Dermis microvascular lymphatic vessel endothelial cell (primary cell): ENCODE measurements at places on chromosomes 11 and 22. TPM values are rescaled to one million over a fixed set of nuclear protein-coding genes. Genes with fewer than 3 reads are reported as not detected.

DNA sequence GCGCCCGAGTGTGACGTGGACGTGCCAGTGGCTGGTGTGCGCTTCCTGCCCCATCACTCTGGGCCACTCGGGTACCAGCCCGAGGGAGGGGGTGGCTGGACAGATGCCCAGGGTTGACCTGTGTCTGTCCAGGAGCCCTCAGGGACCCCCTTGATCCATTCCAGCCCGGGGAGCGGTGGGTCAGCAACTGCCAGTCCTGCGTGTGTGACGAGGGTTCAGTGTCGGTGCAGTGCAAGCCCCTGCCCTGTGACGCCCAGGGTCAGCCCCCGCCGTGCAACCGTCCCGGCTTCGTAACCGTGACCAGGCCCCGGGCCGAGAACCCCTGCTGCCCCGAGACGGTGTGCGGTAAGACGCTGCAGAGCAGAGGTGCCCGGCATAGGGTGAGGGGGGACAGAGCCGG is 34.5 kb downstream of the MUC5B start:
- no peak for DNase-seq

DNA sequence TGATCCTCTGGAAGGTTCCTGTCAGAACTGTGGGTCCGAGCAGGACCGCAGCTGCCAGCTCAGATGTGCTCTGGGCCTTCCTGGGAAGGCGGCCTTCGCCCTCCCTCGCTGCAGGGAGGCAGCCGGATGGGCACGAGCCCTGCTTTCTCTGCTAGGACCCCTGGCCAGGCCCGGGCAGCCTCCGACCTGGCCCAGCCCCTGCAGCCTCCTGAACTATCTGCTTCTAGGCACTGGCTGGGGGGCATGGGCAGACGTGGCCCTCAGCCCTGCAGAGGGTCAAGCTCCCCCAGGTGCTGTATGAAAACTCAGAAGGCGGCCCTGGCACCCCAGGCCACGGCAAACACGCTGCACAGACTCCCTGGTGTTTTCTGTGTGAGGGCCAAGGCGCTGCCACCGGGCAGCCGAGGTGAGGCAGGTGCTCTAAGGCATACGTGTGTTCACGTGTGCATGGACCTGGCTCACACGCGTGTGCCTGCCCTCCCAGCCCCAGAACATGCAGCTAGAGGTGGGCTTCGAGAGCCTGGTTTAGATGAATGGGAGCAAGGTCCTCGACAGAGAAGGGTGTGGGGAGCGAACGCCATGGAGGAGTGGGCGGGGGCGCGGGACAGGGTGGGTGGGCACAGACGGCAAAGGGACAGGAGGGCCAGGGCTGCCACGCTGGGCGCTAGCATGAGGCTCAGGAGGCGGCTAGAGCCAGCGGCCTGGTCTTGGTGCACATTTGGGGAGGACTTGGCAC is 4.3 kb downstream of the LRFN4 start:
- no peak for DNase-seq

The BLID gene
- 0.13 and 0.39 TPM in 2 replicates for total RNA-seq

DNA sequence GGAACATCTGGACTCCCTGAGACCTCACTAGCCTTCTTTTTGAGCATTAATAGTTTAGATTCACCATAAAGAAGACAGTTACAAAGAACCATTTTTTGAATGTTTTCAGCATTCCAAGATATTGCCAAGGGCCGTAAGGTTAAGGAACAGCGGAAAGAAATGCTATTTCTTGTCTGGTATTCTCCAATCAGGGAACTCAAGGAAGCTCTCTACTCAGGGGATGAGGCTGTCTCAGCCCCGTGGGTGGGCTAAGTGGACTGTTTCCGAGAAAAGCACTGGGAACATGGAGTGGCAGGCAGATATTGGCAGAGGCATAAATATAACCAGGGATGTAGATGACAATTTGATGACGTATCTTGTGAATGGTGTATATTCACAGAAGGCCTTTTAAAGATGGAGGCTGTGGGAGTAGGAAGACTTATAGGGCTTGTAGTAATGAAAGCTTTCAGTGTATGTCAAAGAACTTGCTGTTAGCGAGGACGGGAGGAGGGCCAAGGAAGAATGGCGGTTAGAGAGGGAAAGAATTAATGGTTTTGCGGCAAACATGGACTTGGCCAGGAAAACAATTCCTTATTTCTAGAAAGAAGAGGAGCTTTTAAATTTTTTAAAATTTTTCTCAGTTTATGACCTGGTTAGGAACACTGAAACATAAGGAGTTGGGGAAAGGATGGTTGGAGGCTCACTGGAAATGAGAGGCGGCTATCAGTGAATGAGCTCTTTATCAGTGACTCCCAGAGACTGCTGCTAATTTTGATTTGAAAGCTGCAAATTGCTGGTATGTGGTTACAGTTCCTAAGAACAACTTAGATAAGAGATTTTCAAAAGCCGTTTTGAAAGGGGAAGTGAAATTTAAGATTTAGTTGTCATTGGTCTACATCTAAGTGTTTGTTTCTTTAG is 64.6 kb downstream of the ST3GAL4 start:
- no peak for DNase-seq

The NCF4 gene
- total RNA-seq: 0.13 TPM in 1 of 2 replicates, not detected in the other

GRCh38 chr11:133967599-133968238 is 11.0 kb upstream of the IGSF9B start:
- no peak for DNase-seq

GRCh38 chr22:24937114-24937513 is 9.4 kb downstream of the LHFPL7 start:
- DNase-seq: peak; percentile 62

- DNase-seq: no peak
Observed at GRCh38 chr11:76256448-76256847, 50.1 kb upstream of the WNT11 start.

The MYO7A gene
- 8.3 and 15.4 TPM in 2 replicates for total RNA-seq

- DNase-seq: no peak
Observed at GRCh38 chr11:65560555-65561418, 2.6 kb upstream of the LTBP3 start.

The MYOD1 gene
- not detected in 2 replicates for total RNA-seq

DNA sequence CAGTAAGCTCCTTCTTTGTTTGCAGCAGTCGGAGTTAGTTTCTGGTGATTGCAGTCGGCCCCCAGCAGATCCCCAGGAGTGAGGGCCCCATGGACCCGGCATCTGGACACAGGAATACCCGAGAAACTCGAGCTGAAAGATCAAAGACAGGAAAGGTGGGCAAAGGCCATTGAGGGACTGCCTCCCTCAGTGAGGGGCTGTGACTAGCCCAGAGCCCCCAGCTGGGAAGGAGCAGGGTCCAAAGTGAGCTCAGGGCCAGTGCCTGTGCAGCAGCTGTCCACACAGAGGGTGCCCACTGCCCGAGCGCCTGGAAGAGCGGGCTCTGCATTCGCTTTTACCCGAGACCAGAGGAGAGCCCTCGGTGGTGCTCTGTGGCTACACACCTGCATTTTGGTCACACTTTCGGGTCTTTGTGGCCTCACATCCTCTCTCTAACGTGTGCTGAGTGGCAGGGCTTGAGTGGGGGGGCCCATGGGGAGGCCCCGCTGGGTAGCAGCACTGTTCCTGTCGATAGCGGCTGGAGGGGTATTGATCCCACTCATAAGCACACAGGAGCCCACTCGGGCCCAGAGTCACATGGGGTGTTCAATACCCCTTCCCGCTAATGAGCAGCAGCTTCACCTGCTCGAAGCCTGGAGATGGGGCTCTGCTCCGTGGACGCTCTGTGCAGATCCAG is 532.9 kb downstream of the TBC1D22A start:
- DNase-seq: no peak

DNA sequence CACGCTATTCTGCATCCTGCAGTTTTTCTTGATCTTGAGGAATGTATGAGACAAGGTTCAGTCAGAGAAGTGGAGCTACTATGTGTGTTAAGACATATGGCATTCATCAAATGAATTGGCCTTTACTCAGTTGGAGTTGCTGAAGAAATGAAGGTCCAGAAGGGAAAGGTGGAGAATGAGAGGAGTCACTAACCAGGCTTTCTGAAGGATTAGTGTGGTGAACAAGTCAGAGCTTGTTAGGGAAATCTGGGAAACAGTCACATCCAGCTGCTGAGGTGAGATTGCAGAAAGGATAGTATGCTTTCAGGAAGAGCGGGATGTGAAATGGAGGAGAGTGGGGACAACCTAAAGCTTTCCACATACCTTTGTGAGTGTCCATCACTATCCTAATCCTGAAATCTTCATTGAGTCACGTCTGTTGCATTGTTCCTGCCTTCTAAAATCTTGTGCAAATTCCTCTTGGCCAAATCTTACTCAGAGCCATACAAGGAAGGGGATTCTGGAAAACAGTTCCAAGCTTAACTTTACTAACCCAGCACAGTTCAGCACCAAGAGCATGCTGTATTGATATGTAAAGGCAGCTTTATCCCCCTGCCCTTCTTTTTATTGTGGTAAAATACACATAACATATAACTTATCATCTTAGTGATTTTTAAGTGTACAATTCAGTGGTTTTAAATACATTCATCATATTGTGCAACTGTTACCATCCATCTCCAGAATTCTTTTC is 11.4 kb upstream of the PITPNB start:
- DNase-seq: no peak

DNA sequence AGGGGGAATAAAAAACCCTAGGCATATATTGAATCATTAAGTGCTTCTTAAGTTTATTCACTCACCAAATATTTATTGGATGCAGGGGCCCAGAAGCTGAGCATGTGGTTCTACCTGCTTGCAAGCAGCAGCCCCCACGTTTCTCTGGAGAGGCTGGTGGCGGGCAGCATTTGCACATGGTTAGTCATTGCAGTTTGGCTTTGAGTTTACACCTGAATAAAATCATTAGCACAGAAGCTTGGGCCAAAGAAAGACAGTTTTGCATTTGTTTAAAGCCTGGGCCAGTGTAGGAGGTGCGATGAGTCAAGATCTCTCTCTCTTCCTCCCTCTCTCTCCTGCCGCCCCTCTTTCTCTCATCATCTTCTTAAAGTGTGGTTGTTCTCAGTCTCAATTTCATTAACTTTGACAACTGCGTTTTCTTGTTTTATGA is 72.6 kb downstream of the C22orf31 start:
- DNase-seq: no peak

DNA sequence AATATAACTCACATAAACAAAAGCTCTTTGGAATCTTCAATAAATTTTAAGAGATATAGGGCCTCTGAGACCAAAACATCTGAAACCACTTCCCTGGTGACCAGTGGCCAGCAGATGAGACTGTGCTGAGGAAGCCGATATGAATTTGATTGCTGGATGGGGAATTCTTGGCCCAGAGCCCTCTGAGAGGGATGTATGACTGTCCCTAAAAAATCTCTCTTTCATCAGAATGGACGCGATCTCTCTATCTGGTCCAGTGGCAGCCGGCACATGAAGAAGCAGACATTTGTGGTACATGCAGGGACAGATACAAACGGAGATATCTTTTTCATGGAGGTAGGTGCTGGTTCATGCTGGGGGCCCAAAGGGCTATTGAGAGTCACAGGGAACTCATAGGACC is 37.5 kb downstream of the MYBPC3 start:
- no peak for DNase-seq

DNA sequence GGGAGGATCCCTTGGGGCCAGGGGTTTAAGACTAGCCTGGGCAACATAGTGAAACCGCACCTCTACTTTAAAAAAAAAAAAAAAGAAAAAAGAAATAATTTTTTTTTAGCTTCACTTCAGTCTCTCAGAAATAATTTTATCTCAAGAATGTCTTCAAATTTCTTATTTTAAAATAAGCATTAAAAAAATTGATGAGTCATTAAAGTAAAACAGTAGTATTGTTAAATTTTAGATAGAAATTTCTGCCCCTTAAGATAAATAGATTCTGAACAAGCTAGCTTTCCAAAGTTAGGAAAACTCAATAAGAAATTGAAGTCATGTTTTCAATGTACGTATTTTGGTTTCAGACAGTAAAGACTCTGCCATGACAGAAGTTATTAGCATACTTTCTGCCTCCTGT is 7.7 kb upstream of the PACS1 start:
- DNase-seq: no peak

DNA sequence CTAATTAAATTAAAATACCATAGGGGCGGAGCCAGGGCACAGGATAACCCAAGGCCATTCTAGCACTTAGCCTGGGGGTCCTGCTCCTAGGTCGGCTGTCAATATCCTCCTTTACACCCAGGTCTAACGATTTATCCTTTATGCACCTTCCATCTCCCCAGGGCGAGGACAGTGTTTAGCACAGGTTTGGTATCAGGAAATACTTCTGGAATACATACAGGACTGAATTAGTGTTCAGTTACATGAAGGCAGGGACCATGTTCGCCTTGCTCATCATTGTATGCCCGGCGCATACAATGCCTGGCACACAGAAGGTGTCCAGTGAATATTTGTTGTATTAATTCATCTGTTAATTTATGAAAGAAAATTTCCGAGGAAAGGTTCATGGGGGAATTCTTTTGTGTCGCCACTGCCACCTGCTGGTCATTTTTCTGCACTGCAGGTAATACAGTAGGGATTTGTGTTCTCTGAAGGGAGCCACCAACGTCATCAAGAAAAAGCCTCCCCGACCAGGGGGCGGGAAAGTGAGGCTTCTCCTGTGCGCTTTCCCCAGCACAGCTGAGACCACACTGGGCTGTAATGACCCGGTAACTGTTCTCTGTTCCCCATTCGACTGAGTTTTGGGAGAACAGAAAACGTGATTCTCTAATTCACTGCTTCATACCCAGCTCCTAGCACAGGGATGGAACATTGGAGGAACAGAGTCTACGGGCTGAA is 68.7 kb upstream of the ASPHD2 start:
- DNase-seq: peak; percentile 57

The BEST1 gene
- under 0.01 and 0.13 TPM in 2 replicates for total RNA-seq

The LIPT2 gene
- total RNA-seq: 4.3 and 4.5 TPM in 2 replicates

The GALNT18 gene
- 81.3 and 145 TPM in 2 replicates for total RNA-seq

DNA sequence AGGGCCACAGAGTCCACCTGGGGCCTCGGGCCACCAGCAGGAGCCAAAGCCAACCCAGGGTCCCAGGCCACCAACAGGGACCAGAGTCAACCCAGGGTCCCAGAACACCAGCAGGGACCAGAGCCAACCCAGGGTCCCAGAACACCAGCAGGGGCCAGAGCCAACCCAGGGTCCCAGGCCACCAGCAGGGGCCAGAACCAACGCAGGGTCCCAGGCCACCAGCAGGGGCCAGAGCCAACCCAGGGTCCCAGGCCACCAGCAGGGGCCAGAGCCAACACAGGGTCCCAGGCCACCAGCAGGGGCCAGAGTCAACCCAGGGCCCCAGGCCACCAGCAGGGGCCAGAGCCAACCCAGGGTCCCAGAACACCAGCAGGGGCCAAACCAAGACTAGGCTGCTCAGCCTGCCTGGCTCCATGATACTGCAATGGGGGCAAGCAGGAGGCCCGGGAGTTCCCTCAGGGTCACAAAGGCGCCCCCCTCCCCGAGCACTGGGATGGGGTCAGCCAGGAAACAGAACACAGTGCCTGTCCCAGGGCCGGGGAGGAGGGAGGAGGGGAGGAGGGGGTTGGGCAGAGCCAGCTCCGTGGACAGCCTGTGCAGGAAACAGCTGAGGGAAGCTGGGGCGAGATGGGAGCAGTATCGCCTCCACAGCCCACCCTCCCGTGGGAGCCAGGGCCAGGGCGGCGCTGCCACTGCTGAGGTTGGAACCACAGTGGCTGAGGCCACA is 62.0 kb upstream of the PRR5 start:
- peak; percentile 48 for DNase-seq
